IPS DF 6.9 (cell line): ENCODE measurements at places on chromosomes 7 and 10.

GRCh38 chr7:94228223-94228622 lies 166.5 kb upstream of the COL1A2 start:
- DNase-seq = no peak

GRCh38 chr7:137287651-137288258 lies 55.8 kb downstream of the PTN start:
- no peak for DNase-seq

- no peak for DNase-seq
Measured at GRCh38 chr10:27393961-27394360, 110.1 kb upstream of the RAB18 start.

- no peak for DNase-seq
Measured at GRCh38 chr10:60312818-60313588, 76.7 kb downstream of the ANK3 start.

GRCh38 chr10:104910712-104911111 lies 269.6 kb downstream of the SORCS3 start:
- DNase-seq = no peak

GRCh38 chr10:93028883-93029282 lies 31.7 kb upstream of the CYP26C1 start:
- no peak for DNase-seq

DNA sequence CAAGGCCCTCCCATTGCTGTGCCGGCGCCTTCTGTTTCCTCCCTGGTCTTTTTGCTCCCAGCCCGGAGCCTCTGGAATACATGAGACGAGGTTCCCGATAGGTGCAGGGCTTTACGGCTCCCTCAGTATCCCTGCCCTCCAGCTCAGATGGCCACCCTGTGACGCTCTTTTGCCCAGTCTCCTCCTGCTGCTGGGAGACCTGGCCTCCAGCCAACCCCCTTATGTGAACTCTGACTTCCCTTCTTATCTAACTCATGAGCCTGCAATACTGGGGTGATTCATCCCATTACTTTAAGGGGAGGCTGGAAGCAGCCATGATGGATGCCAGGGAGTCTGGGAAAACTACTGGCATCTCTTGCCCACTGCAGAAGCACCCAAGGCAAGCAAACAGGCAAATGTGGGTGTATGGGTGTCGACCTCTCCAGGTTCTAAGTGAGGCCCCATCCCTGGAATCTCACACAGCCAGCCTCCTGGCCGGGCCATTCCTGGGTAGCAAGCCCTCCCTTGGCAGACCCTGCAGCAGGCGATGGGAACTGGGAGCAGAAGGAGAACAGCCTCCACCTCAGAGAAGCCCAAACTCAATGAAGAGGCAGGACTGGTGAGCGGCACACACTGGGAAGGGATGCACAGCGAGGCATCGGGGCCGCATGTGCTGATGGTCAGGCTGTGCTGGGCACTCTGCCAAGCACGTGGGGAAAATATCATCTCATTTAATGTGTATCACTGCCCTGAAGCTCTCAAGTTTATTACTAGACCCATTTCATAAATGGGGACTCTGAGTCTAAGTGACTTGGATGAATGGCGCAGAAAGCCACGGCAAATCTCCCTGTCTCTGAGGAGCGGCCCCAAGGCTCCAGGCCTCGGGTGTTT lies 97.5 kb downstream of the FAM53B start:
- no peak for DNase-seq

DNA sequence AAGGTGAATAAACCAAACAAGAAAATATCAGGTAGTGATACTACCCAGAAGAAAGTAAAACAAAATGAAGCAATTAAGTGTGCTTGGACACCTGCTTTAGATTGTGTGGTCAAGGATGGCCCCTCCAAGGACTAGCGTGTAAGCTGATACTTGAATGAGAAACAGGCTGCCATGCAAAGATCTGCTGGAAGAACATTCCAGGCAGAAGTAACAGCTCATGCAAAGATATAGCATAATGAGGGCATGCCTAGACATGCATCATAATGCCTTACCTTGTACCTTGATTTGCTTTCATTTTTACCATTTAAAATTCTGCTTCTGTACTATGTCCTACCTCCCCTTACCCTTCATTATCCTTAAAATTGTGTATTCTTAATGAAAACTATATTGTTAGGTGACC lies 74.8 kb upstream of the HDAC9 start:
- no peak for DNase-seq

DNA sequence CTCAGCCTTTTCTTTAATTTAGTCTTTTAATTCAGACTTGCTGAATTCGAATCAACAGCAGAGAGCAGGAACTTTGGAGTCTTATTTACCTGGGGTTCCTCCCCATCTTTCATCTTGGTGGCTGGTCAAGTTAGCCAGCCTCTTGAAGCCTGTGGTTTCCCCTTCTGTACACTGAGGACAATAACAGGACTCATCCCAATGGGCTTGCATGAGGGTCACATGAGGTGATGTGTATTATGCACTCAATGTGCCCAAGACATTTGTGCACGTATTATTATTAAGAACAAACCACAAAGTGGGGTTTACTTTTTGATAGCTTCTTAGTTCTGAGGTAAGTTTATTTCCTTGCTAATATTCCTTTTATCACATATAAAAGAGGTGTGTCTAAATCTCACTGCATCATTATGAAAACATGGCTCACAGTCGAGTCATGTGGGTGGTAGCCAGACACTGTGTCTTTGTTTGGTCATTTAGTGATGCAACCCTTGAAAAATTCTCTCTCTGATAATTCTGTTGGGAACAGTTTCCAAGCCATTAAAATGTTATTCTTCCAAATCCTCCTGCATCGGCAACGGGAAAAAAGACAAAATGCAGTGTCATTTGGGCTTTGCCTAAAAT lies 86.5 kb upstream of the GRB10 start:
- no peak for DNase-seq

GRCh38 chr10:84899268-84899667 lies 570.9 kb downstream of the CCSER2 start:
- DNase-seq = no peak
